Suppressor macrophage treated with lipopolysaccharide for 4 hours (primary cell): ENCODE measurements at places on chromosomes 2 and 18.
A peak's percentile ranks its signal among the peaks of the same experiment; 100 is the strongest.

- DNase-seq, result no peak
Measured at GRCh38 chr2:138113871-138114525, 149.7 kb downstream of the HNMT start.

- DNase-seq, result no peak
Measured at GRCh38 chr2:70396612-70397011, 94.7 kb upstream of the FAM136A start.

DNA sequence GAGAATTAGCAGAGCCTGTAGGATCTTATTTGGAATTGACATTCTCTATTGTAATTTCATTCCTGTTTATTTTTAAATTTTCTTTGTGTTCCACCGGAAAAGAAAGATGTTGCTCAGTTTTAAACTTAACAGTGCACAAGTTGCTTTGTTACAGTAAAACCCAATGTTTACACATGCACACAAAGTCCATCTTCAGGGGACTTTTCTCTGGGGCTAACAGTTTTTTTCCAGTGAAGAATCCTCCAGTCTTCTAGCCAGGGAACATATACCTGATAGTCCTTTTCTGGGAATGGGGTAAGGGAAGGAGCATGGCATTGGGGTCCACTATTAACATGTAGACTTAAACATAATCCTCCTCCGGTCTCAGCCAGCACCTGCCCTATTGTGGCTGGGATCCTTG, 25.2 kb upstream of the MRPL33 start:
- DNase-seq, result no peak

DNA sequence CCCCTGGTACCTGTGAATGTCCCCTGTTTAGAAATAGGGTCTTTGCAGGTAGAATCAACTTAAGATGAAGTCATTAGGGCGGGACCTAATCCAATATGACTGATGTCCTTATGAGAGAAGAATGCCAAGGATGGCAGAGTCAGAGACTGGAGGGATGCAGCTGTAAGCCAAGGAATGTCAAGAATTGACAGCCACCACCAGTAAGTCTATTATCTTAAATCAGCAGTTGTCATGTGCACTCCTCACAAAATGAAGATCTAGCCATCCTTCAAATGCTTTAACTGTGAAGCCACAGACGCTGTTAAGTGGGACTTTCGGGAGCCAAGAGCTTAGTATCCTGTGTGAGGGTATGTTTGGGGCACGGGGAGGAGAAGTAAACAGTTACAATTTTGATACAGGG, 83.2 kb downstream of the ITGA4 start:
- no peak for DNase-seq

DNA sequence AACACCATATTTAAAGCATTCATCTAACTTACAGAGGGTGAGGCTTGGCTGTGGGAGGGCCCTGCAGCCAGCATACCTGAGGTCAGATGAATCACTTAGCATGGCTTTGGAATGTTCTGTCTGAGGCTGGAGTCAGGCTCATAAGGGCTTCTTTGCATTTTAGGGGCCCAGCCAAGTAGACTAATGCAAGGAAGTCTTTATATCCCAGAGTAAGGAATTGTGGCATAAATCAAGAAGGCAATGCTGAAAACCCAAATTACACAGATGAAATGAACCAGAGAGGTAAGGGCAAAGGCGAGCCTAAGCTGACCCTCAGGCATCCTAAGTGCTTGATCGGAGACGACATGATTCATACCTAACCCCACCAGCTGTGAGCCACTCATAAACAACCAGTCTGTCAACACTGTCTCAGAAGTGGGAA, 383.6 kb downstream of the DCC start:
- no peak for DNase-seq

- no peak for DNase-seq
Measured at GRCh38 chr2:136531731-136532130, 233.6 kb upstream of the THSD7B start.

GRCh38 chr2:160168878-160169277, 31.2 kb downstream of the ITGB6 start:
- no peak for DNase-seq

GRCh38 chr2:28438532-28439063, 45.9 kb downstream of the FOSL2 start:
- peak; percentile 35 for DNase-seq

DNA sequence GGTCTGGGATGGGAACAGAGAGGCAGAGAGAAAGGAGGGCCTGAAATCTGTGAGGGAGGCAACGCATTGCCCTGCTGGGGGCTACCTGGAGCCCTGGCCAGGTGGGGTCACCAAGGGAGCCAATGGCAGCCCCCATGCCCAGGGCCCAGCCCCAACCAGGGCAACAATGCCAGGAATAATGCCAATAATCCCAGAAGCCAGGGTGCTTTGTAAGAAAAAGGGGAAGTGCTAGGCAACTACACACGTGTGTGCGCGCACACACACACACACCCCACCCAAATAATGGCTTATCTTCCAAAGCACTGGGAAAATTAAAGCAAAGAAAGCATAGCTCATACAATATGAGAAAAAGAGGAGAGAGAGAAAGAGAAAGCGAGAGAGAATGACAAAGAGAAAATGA, 7.0 kb upstream of the CLEC4F start:
- peak; percentile 61 for DNase-seq

- no peak for DNase-seq
Measured at GRCh38 chr18:64693766-64694165, 544.9 kb upstream of the LINC00305 start.

GRCh38 chr2:203586206-203586605, 51.1 kb upstream of the RAPH1 start:
- no peak for DNase-seq

- DNase-seq, result peak; percentile 85
Measured at GRCh38 chr18:44725300-44726058, 44.8 kb downstream of the SETBP1 start.

- DNase-seq, result no peak
Measured at GRCh38 chr2:65026704-65027464, 29.3 kb upstream of the CEP68 start.

GRCh38 chr18:57698571-57699276, 77.1 kb upstream of the NARS1 start:
- no peak for DNase-seq

DNA sequence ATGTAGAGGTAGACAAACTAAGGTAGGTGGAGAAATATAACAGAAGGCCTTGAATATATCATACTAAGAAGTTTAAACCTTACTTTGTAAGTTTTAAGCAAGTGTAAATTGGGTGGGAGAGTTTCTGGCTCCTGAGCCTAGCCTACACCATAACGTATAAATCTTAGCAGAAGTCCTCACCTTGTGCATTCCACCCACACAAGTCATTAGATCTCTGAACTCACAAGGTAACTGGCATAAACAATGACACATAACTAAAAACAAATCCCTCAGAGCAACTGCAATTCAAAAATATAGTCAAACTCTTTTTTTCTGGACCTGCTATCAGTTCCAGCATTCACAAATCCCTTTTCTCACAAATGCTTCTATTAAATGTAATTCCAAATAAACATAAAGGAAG, 9.4 kb downstream of the REV1 start:
- no peak for DNase-seq

GRCh38 chr2:215835657-215836056, 177.7 kb downstream of the MREG start:
- no peak for DNase-seq

- DNase-seq, result no peak
Measured at GRCh38 chr2:36843838-36844237, 122.5 kb downstream of the STRN start.

- no peak for DNase-seq
Measured at GRCh38 chr2:28382755-28383154, 9.9 kb upstream of the FOSL2 start.

DNA sequence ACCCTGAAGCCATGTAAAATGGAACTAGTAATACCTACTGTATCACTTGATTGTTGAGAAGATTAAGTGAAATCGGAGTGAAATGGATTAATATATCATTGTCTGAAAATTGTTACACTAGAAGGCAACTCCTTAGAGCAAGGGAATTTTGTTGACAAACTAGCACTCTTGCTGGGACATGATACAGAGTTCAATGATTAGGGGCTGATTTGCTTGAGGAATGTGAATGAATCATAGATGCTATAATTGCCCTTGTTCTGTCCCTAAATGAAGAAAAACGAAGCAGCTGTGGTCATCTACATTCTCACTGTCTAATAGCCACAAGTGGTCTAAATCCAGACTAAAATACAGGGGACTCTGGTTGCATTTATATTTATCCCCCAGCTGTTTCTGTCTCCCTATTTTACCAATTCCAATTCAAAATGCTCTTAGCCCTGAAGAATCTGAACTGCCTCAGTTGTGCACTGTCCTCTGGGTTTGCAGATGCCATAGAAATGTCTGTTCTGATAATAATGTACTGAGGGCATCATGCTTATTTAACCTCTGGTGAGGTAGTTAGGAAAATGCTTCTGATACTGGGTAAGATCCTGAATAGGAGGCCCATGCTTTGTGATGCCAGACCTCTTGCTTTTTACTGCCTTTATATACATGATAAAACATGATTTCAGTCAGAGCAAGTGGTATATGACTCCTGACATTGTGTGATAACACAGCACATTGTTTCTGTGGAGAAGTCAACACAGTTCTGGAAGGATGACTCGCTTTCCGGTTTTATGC, 382.1 kb downstream of the NRXN1 start:
- DNase-seq, result no peak

DNA sequence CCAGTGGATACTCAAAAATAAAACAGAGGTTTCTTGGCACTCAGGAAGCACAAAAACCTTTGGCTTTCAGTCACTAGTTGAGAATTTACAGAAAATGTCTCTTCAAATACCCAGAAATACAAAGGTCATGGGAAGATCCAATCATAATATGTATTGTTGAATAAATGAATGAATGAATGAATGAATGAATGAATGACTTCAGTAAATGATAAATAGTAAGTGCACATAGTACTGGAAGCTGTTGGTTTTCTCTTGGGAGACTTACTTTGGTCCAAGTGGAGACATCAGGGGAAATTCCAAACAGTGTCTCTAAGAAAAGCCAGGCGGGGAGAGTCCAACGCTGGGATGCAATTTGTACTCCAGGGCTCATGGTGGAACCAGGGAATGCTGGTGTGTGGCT, 261.3 kb upstream of the KLHL29 start:
- no peak for DNase-seq

DNA sequence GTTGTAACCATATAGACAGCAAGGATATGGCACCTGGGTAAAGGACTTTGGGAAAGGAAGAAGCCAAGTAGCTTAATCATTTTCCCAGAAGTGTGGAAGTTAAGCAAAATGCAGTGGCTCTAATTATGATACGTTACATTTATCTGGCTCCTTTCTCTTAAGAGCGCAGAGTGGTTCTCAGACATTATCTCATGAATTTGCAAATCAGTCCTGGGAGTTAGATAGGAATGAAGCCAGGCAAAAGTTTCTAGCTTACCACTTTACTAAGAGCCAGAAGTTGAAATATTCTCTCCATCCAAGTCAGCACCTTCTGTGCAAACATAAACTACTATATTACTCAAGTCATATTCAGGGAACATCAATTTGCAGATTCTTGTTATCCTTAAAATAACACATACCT, 10.9 kb upstream of the PIEZO2 start:
- no peak for DNase-seq

- DNase-seq, result no peak
Measured at GRCh38 chr2:151577116-151577515, 157.2 kb downstream of the NEB start.

DNA sequence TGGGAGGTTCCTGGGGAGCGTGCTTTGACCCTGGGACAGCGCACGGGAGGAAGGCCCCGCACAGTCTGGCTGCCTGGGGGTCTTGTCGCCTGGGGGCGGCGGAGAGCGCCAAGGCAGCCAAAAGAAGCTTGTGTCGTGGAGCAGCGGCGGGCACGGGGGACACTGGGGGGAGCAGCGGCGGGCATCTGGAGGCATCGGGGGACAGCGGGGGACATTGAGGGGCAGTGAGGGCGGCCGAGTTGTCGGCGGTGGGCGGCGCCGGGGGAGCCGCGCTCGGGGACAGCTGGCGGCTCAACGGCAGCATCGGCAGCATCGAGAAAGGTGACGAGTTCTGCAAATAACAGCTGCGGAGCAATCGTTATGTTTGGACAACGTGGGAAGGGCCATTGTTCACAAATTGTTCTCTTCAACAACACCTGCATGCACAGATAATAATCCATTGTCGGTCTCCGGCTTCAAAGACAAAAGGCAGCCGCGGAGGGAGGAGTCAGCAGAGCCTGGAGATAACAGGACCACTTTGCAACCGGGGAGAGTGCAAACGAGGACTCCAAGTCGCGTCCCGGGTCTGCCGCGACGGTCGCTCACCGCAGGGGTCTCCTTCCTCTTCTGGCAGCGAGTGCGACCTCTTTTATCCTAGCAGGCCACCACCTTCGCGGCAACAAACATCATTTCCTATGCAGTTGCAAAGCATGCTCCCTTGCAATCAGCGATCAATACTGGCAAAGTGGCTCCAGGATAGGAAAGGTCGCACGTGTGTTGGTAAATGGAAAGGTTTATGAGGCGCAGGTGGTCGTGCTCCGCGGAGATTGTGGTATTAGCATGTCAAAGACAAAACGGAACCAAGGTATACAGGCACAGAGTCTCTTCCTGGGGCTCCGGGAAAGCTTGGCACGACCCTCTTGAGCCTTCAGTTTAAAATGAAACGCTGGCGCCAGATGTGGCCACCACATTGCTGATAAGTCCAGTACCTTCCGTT, 132.3 kb upstream of the DLX2 start:
- DNase-seq, result no peak

DNA sequence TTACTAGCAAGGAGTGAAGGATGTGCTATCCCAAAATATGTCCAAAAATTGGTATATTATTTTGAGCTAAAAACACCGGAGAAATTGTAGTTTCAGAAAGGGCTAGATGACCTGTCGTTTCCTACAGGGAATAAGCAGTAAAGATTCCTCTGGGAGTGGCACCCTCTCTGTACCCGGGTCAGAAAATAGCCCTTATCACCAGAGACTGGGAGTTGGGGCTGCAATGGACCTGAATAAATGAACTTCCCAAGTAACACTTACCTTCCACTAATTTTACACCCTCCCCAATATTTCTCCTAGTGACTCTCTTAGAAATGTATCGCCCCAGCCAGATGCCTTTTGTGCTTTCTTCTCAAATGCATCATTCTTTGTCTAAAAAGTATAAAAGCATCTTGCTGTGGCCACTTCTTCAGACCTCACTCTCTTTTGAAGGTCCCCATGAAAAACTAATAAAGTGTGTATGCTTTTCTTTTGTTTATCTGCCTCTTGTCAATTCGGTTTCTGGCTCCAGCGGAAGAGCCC, 734 bp upstream of the RMC1 start:
- no peak for DNase-seq

GRCh38 chr2:220434385-220434784, 807.0 kb downstream of the SLC4A3 start:
- DNase-seq, result no peak

GRCh38 chr2:74834792-74835755, 1.1 kb downstream of the HK2 start:
- peak; percentile 86 for DNase-seq

- no peak for DNase-seq
Measured at GRCh38 chr2:228589115-228589514, 407.6 kb upstream of the SPHKAP start.

- no peak for DNase-seq
Measured at GRCh38 chr2:183521911-183522310, 397.7 kb downstream of the NUP35 start.

GRCh38 chr18:24488824-24489493, 28.5 kb downstream of the HRH4 start:
- peak; percentile 65 for DNase-seq

- no peak for DNase-seq
Measured at GRCh38 chr2:215361211-215361875, 49.5 kb downstream of the ATIC start.

- DNase-seq, result no peak
Measured at GRCh38 chr2:30362468-30363081, 84.5 kb upstream of the LCLAT1 start.

- DNase-seq, result no peak
Measured at GRCh38 chr2:233088972-233089345, 28.8 kb downstream of the INPP5D start.

- DNase-seq, result no peak
Measured at GRCh38 chr2:226711606-226712296, 87.9 kb downstream of the IRS1 start.
